Stromal cell of bone marrow (primary cell): ENCODE measurements at places on chromosomes 3 and 15.
A peak's percentile ranks its signal among the peaks of the same experiment; 100 is the strongest.

GRCh38 chr3:51373658-51374421 is 11.3 kb upstream of the MANF start:
- no peak for DNase-seq

DNA sequence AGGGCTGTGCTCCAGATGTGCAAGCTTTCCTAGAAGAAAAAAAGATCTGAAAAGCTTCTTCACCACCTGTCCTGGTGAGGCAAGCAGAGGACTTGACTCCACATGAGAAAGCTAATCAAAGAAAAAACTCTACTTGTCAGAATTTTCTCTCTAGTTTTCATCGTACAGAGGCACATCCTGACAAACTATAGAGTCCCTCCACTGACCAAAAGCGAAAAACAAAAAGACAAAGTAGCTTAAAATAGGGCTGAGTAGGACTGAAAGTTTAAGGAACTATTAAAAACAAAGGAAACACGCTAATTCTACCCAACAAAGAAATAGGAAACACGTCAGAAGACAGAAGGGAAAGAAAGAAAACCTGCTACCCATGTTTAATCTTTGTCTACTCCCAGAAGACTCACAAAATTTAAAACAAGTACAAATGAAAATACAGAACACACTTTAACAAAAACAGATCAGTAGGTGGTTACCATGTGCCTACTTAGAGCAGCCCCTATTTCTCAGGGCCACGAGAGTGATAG is 26.5 kb downstream of the NANOGP8 start:
- no peak for DNase-seq

DNA sequence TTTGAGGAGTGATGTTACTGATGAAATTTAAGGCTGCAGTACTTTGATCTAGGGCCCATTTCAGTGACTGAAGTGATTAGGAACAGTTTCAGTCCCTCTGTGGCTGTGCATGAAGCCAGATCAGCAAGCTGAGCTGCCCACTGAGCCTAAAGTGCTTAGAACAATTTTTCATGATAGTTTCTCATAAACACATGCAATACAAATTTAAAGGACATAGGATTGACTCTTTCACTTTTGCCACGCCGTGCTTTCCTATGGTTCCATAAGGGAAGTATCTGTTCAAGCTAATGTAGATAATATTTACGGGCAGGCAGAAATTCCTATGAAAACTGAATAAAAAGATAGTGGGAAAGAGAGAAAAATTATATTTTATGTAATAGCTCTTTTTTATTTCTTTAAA is 10.6 kb downstream of the ANKUB1 start:
- no peak for DNase-seq

DNA sequence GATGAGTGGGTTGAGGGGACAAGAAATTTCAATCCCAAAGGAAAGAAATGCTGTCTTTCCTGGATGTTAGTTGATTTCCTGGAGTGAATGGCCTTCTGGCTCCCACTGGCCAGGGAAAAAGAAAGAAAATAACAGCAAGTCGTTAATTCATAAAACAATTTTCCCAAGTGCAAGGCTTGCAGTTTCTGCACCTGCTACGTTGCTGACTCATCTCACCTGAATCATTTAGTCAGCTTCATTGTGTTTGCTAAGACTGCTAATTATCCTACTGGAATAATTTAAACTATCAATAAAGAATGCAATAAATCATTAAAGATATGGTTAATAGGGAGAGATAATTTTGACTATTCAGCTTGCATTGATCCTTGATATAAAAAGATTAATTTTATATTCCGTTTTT is 387.6 kb downstream of the ROBO2 start:
- DNase-seq, result no peak

DNA sequence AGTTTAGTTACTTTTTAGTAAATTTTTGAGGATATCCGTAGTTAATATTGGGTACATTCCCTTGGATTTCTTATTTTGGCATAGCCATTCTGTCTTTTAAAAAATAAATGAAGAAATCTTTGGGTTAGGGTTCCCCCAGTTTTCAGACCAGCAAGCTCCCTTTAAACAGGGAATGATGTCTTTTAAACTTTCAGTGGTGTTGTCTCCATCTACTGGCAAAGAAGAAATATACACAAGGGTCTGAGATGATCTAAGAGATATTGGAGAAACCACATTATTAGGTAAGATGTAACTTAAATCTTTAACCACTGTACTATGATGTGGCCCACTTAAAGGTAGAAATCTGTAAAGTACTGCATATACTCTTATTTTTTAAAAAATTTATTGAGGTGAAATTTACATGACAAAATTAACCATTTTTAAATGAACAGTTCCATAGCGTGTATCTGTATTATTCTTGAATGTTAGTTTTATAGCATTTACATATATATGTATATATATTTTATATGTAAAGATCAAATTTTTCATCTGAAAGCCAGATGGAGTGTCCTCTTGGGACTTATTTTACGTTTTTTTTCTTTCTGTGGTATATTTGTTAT is 35.1 kb upstream of the EIF3J start:
- DNase-seq, result peak; percentile 20

GRCh38 chr3:76866729-76867408 is 173.0 kb upstream of the ROBO2 start:
- no peak for DNase-seq

- peak; percentile 28 for DNase-seq
Measured at GRCh38 chr3:31465999-31466398, 66.7 kb upstream of the STT3B start.

GRCh38 chr15:32834156-32834555 is 116.4 kb downstream of the GREM1 start:
- DNase-seq, result no peak

GRCh38 chr15:70322051-70322668 is 224.4 kb upstream of the TLE3 start:
- DNase-seq, result no peak

DNA sequence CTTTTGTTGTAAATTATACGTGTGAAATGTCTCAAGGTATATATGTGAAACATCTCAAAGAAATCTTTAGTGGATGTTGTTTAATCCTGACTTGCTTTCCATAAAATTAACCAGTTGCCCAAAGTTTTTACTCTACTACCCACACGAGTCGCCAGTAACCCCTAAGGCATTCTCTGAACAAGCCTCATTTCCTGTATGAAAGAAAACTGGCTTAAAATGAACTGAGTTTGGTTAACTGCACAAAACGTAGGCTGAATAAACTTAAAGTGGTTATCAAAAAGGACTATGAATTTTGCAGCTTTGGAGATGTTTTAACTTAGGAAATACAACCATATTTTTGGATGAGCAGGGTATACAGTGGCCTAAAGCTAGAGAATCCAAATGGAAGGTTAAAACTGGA is 2.7 kb upstream of the APPL1 start:
- DNase-seq, result peak; percentile 13

DNA sequence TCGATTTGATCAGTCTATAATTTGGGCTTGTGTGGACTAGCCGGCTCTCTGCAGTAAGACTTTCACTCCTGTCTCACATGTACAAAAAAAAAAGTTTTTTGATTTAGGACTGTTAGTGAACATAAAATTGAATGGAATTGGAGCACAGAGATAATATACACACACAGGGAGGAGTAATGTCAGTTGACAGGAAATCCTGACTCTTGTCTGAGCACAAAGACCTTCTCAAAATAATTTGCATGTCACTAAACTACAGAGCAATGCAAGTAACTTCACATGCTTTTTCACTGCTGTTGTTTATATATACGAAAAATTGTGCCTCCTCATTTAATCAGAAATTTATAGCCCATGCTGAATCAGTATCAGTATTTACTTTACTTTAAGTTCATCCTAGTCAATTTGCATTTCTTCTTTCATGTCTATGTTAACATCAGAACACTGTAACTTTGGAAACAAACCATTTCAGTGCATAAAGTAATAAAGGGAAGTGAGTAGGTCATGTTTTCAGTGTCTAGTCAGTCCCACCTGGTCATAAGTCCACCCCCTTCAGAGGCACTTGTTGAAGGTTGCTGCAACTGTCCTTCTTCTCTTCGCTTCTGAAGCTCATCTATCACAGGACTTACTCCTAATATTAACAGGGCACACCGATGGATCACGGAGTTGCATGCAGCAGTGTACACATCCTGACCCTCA is 115.8 kb downstream of the FBXL22 start:
- DNase-seq, result no peak

GRCh38 chr3:197533927-197534725 is 21.6 kb downstream of the BDH1 start:
- DNase-seq, result no peak

DNA sequence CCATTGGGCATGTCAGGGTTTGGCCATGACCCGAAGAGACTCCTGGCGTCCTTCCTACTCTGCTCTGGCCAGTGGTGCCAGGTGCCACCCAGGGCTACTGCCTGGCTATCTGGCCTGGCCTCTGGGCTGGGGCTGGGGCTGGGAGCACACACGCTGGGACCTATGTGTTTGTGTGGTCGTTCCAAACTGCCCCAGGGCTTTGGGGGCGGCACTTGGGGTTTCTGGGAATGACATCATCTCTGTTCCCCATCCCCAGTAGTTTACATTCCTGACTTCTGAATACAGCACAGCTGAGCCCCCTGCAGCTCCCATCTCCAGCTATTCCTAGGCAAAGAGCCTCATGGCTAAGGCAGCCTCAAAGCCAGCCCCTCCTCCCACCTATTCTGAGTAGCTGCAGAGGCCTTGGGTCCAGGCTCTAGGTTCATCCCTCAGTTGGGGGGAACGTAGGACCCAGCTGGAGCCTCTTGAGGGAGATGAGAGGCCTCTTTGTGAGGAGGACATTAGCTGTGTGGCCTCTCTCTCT is 24.3 kb downstream of the PLEKHO2 start:
- DNase-seq, result no peak

- peak; percentile 46 for DNase-seq
Measured at GRCh38 chr3:146817704-146818103, 212.6 kb upstream of the PLSCR5 start.

DNA sequence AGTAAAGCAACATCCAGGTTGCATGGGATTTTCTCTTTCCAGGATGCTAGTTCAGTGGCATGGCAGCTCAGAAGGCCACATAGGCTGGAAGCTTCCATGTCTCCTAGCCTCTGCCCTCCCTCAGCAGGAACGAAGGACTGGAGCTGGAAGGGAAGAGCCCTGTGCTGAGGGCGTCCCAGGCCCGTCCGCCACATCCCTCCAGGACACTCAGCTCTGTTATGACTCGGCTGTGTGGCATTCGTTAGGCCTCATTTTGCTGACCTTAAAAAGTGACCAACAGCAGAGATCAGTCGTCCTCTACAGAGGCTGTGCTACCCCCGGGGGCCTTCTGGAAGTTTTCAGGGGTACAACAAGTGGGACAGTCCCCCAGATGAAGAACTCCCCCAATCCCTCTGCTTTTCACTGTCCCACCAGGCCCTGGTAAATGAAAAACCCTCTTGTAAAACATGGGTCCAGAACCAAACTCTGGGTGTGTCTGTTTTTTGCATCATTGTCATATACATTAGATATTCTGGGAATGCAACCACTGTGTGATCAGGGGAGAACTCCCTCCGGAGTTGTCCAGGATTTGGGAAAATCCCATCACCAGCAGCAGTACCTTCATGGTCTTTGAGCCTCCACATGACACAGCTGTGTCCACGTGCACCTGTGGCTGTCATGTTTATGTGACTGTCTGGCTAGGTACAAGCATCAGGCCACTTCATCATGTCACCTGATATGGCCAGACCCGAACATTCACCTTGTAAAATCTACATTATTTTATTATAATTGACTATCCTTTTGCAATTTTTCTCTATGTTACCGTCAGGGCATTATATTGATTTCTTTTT is 149.9 kb downstream of the OR4M2 start:
- no peak for DNase-seq

GRCh38 chr3:105611304-105612192 is 244.8 kb downstream of the ALCAM start:
- DNase-seq, result no peak

DNA sequence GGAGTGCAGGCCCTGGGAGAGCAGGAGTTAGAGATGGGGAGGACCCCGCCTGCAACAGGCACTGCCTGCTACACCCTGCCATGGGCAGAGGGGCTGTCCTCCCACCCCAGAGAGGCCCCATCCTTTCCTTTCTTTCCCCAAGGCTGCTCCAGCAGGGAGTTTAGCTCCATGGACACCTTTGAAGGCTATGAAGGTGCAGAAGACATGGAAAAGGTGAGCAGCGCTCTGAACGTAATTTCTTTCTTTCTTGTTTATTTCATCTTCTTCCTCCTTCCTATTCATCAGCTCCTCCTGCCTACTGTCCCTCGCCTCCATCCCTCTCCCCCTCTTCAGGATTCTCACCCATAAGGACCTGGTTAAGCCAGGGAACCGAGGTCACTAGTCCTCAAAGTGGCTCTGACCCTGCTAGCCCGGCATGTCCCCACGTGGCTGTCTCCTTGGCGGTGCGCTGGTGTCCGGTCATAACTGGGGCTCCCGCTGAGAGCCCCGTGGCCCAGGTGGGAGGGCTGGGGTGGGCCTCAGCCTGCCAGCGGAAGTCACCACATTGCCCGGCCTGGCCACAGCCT is 16.0 kb upstream of the ADIPOQ start:
- DNase-seq, result no peak

- DNase-seq, result peak; percentile 21
Measured at GRCh38 chr3:107367353-107367752, 9.9 kb upstream of the CCDC54 start.

DNA sequence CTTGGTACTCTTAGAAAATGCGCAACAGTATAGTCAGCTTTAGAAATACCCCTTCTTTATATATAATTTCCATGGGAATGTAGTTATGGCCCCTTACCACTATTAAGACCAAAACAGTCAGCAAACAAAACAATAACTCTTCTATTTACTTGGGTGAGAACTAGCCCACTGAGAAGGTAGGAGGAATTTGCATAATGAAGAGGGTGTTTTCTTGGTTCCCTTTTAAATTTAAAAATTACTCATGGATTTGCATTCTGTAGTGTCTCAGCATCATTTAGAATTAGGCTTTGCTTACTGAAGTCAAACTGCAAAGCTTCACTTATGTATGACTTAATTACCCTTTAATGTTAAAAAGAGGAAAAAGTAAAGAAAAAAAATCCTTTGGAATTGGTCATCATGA is 350.8 kb downstream of the PTPRG start:
- no peak for DNase-seq
